ENCODE measurements at places on chromosomes 5 and 9.

GRCh38 chr9:14822666-14823065, 87.6 kb downstream of the FREM1 start:
- no peak for DNase-seq

- DNase-seq = no peak
Observed at GRCh38 chr9:5549658-5550650, 39.6 kb downstream of the PDCD1LG2 start.

- no peak for DNase-seq
Observed at GRCh38 chr9:129081388-129081904, 535 bp downstream of the DOLPP1 start.

DNA sequence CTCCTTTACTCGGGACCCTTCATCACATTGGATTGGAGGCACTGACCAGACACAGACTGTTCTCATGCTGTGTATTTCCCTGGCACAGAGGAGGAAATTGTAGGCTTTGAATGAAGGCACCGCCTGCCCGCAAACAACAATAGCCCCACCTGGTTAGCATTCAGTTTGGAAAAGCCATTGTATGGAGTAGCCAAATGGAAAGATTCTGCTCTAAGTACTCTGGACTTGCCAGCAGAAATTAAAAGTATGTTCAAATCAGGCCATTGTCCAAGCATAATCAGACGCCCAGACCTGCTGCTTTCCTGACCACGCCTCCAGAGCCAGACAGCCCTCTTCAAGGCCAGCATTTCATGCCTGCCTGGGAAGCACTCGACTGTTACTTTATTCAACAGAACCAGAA, 8.0 kb upstream of the SEMA4D start:
- no peak for DNase-seq
